ENCODE measurements at places on chromosomes 1 and 21.
A peak's percentile ranks its signal among the peaks of the same experiment; 100 is the strongest.

- DNase-seq, result no peak
These were observed 528.6 kb downstream of the NEGR1 start for GRCh38 chr1:71753746-71754145.

- peak; percentile 91 for DNase-seq
These were observed 64.3 kb upstream of the HOOK1 start for GRCh38 chr1:59750328-59751003.

DNA sequence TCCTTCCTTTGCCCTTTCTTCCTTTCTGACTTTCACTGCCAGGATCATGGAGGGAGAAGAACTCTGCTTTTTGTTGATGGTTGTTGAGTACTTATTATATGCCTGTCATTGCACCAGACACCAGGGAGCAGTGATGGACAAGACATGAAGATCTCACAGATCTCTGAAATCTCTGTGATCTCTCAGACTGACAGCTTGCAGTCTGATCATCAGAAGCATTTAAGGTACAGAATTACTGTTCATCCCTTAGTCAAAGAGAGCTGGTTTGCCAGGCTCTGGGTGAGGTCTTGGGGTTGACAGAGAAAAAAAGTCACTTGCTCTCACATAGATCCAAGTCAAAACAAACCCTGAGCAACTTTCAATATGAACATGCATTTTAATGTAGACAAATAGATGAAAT lies 299.5 kb upstream of the FMN2 start:
- no peak for DNase-seq

DNA sequence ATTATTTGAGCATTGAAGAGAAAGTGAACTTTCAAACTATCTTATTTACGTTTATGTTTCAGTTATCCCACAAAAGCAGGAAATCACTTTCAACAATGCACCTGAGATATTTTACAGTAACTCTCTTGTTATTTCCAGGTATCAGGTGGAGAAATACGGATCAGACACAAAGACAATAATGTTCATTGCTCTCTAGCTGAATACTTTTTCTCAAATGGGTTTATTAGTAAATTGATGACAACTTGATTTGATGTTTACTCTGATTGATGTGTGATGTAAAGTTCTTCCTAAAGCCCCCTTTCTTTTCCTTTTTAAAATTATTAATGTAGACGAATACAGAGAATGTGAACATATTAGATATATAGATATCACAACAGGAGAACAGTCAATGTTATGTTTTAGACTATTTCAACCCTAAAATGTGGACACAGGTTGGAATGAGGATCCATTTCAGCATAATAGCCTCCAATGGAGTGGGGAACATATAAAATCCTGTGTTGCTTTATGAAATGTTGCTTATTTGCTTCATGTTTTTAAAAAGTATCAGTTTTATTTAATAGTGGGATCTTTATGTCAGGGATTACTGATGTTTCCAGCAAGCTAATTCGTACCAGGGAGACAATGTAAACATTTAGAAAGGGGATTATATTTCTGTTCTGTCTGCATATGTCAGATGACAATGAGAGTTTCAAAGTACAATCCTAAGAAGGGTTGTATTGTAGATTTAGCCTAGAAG lies 1522.3 kb upstream of the TPTE start:
- DNase-seq, result no peak

DNA sequence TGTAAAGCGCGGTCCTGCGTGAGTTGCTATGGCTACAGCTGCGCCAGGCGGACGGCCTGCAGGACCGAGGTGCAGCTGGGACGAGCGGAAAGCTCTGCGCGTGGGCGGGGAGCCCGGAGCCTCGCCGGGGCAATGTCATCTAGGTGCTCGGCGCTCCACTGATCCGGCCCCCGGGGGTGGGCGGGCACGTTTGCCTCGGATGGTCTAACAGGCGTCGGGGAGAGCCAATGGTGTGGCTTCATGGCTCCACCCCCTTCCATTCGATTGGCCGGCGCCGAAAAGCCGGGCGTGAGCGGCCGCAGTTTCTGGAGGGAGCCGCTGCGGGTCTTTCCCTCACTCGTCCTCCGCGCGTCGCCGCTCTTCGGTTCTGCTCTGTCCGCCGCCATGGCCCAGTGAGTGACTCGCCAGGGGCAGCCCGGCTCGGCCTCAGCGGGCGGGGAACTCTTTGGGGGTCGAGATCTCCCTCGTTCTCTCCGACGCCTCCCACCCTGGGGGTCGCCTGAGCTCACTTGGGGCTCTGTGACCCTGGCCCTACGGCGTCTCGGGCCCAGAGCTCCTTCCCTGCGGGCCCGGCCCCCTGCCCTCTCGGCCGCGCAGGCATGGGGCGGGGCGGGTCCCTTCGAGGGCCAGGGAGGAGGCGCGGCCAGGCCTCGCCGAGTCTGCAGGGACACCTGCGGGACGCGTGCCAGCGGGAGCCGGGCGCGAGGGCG lies at the start of gene PGD:
PGD (plus strand) TSS at position 331 of the 710 bp plus-strand sequence; CDS start at position 385, 54 bp downstream.
- peak; percentile 98 for DNase-seq

GRCh38 chr1:24555591-24556413 lies at the start of gene NCMAP:
NCMAP (plus strand) TSS chr1:24556087; CDS start chr1:24595431, 39,344 bp downstream.
- DNase-seq, result no peak

DNA sequence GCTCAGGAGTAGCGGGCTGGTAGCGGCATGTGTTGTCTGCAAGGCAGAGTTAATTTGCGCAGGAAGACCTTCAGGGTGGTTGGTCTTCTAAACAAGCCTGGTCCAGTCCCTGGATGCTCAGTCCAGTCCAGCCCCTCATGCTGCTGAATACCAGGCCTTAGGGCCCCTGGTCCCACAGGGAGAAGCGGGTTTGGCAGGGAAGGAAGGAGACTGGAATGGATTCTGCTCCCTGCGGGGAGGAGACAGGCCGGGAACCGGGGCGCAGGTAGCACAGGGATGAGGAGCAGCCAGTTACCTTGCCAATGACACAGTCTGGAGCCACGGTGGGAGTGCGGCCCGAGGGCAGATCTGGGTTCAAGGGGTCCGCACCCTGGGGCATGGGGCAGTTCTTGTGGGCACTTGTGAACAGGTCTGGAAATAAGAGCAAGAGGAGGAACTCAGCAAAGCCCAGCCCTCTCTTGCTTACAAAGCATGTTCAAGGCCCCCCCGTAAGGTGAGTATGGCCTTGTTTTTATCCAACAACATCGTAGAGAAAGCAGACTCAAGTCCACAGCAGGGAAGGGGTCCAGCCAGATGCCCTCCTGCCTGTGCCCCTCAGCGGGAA lies 10.1 kb downstream of the FAM131C start:
- DNase-seq, result no peak

- no peak for DNase-seq
These were observed 15.1 kb upstream of the PCP4 start for GRCh38 chr21:39852021-39852721.

GRCh38 chr1:53431805-53432565 lies 27.2 kb upstream of the DMRTB1 start:
- DNase-seq, result no peak

DNA sequence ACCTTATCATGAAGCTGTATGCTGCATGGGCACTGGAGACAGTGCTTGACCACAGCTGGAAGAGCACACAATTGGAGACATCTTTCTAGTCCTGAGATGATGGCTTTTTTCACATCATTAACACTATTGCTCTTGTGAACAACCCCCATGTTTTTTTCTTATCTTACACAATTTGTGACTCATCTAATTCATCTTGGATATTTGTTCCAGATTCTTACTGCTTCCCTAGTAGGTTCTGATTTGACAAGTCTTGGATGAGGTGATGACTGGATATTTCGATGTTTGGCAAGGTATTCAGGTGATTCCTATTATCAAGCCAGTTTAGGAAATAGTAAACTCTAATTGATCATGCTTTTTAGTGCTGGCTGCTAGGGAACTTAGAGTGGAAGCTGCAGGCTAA lies 23.7 kb downstream of the HLX start:
- no peak for DNase-seq

GRCh38 chr21:23968722-23969647 lies 1638.3 kb downstream of the MRPL39 start:
- peak; percentile 77 for DNase-seq

DNA sequence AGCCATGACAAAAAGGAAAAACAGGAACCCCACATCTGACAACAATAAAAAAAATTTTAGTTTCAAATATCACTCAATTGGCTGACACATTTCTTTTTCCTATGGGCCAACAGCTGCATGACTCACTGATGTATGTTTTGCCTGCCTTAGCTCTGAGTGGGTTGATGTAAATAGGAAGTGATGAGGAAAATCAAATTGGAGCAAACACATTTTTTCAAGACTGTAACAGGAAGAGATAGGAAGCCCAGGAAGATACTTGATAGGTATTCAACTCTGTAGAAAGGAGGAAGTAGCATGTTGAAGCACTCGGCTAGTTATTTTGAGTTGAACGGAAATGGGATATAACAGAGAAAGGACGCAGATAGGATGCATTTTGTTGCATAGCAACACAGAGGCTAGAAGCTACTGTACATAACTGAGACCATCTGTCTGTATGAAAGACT lies 168.0 kb upstream of the NR5A2 start:
- DNase-seq, result peak; percentile 82

DNA sequence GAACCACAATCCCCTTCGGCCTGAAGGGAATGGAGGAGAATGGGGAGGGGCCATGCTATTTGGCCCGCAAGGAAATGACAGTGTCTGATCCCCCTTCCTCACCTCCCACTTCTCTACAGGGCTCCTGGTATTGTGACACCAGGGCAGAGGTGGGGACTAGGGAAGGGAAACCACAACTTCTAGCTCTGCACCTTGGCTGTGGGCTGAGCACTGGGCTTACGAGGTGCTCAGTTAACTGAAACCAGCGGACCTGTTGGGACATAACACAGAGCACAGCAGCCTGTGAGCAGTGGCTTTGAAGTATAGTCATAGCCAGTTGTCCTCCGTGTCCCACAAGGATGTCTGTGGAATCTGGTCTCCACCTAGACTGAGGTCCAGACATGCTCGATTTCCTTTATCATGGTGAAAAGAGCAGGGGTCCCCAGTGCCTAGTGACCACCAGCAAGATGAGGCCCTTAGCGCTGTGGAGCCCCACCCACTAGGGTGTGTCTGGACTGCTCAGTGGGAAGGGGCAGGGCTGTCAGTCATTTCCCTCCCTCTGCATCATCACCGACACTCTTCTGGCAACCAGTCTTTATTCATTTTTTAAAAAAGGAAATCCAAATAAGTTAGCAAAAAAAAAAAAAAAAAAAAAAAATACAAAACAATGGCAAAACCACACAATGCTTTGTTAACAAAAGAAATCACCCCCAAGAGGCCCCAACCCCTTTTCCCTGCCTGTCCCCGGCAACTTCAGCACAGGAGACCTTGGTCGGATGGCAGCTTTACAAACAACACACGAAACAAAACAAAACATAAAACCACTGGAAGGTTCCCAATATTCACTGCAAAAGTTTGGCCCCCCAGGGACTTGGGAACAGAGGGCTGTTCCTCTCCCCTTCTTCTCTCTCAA lies 3.0 kb downstream of the MYOG start:
- no peak for DNase-seq

DNA sequence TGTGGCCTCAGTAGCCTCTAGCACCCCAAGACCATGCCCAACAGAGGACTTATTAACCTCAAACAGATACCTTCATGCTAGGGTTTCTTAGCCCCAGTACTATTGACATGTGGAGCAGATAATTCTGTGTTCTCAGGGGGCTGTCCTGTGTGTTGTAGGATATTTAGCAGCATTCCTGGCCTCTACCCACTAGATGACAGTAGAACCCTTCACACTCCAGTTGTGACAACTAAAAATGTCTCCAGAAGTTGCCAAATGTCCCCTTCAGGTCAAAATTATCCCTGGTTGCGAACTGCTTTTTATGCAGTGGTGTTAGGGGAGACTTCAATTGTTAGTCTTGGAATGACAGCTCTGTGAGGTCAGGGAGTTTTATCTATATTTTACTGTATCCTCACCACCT lies 8.1 kb downstream of the KAZN start:
- DNase-seq, result no peak

DNA sequence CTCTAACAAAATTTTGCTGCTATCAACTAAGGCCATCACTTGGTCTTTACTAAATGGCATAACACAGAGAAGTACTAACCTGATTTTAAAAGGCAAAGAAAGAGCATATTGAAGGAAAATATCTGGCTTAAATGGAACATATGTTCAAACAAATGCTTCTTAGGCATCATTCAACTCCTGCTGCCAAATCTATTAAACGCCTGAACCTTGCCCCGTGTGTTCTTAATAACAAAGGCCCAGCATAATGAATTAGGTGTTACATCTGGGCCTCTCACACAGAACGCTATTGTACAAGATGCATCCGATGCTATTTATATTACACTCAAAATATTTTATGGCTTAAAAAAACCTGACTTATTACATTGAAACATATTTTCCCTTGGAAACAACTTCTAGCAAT lies 48.4 kb downstream of the B3GALNT2 start:
- no peak for DNase-seq

GRCh38 chr21:44024887-44025353 lies 12.8 kb downstream of the TRAPPC10 start:
- DNase-seq, result no peak

GRCh38 chr1:198364471-198364870 lies 176.0 kb downstream of the ATP6V1G3 start:
- no peak for DNase-seq

DNA sequence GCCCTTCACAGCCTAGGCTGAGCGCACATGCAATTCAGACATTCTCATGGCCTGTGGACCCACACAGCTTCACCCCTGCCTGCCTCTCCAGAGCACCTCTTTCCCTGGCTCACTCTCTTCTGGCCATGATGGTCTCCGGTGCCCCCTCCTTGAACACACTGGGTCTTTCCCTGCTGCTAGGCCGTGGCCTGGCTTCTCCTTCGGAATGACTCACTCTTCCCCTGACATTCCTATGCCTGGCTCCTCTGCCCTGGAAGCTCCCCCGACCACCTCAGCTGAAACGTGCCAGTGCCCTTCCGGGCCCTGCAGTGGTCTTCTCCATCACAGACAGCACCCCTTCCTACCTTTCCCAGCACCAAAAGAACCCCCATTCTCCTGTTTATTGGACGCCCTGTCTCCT lies 28.3 kb downstream of the EPHA8 start:
- DNase-seq, result peak; percentile 11

DNA sequence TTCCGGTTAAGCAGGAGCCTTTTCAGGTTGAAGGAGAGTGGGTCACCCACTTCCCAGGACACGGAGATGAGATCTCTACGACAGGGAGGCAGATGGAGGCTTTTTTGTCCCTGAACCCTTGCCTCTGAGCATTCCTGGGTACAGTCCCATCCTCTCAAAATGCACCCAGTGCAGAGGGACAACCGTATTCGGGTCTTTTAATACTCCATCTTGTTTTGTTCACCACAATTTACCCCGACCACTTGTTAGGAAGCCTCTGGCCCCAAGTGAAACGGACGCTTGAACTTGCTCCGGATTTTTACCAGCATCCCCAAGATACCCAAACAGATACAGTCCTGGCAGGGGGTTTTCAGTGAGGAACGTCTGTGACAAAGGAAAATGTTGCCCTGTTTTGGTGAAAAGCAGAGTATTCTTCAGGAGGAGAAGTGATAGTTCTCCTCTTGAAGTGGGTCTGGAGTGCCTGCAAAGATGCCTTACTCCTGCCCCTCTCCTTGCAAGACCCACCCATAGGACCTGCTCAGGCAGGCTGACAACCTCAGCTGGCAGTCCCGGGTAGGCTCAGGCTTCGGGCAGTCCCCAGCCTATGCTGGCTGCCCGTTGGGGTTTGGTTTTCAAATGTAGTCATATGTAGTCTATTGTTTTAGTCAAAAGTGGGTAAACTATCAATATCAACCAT lies 669 bp upstream of the ARL8A start:
- DNase-seq, result no peak

Data from HT1080 (cell line).